IPS DF 6.9 (cell line): ENCODE measurements at places on chromosomes 12 and 14.

DNA sequence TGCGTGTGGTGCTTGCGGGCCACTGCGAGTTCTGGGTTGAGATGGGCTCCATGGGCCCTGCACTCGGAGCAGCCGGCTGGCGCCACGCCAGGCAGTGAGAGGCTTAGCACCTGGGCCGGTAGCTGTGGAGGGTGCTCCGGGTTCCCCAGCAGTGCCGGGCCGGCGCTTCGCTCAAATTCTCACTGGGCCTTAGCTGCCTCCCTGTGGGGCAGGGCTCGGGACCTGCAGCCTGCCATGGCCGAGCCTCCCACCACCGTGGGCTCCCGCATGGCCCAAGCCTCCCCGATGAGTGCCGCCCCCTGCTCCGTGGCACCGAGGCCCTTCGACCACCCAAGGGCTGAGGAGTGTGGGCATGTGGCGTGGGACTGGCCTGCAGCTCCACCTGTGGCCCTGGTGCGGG lies 375.7 kb downstream of the NELL2 start:
- DNase-seq: no peak

DNA sequence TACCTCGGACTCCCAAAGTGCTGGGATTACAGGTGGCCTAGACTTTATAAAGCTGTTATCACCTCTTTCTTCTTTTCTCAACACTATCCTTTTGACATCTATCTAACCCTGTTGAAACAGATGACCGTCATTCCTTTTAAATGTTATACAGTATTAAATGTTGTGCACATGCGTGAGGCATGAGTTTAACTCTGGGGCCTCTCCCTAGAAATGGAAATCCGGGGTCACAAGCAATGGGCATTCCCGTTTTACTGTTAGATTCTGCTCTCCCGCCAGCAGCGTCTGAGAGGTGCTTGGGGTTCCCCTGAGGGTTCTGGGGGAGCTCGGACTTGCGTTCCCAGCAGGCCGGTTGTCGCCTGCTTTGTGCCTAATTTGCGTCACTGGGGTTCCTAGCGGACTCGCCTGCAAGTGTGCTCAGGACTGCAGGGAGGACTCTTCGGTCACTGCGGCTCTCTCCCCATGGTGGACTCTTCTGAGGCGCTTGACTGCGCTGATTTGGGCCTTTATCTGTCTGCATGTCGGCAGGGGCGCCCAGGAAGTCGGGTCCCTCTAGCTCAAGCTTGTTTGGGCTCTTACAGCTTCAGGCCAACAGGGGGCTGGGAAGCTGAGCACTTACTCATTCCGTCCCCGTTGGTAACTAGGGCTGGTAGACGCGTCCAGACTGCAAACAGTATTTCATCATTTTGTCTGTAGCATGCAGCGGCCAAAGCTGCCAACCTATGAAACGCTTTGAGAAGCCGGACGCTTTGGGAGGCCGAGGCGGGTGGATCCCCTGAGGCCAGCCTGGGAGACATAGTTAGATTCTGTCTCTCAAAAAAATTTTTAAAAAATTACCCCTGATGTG lies 1.2 kb upstream of the RAN start:
- DNase-seq: no peak

GRCh38 chr14:90491221-90491885 lies 94.5 kb downstream of the CALM1 start:
- no peak for DNase-seq

GRCh38 chr14:45766247-45766646 lies 513.2 kb upstream of the MIS18BP1 start:
- no peak for DNase-seq

DNA sequence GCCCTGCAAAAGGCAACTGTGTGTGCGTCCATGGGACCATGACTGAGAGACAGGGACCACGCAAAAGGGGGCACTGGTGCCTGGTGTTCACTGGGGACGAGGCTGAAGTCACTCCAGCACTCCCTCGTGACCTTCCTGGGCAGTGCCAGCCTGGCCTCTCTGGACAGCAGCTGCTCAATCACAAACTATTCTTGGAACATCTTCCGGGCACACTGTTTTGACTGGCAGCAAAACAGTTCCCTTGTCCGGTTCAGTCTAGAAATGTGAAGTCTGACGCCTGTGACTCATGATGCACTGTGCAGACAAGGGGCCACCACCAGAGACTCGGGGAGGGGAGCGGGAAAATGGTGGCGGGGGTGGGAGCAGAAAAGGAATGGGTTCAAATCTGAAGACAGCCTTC lies 20.8 kb downstream of the SNRNP35 start:
- DNase-seq: no peak

GRCh38 chr14:97120611-97121031 lies 323.4 kb downstream of the VRK1 start:
- DNase-seq: no peak
